Fibroblast of villous mesenchyme (primary cell): ENCODE measurements at places on chromosomes 3 and 15.

GRCh38 chr3:183099838-183100204 is 525 bp upstream of the MCCC1 start:
- no peak for DNase-seq

GRCh38 chr3:43013743-43014155 is 34.6 kb downstream of the GASK1A start:
- no peak for DNase-seq

GRCh38 chr3:150062492-150062891 is 91.8 kb upstream of the PFN2 start:
- peak; percentile 73 for DNase-seq

- no peak for DNase-seq
Measured at GRCh38 chr3:129526121-129526900, 2.1 kb upstream of the RHO start.

DNA sequence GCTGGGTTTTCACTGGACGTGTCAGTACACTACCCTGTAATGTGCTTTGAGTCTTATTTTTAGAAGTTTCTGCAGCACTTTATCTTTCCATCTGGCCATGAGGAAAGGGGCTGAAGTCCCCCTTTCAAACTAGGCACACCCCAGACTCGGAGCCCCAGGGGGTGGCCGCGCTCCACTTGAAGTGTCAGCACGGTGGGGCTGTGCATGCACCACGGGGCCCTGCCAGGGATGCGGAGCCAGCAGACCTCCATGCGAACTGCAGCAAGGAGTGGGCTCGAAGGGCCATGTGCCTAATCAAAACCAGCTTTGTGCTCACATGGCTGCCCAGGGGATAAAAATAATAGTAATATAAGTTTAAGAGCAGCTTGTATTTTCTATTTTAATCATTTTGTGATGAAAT is 100.9 kb upstream of the HACD2 start:
- no peak for DNase-seq

DNA sequence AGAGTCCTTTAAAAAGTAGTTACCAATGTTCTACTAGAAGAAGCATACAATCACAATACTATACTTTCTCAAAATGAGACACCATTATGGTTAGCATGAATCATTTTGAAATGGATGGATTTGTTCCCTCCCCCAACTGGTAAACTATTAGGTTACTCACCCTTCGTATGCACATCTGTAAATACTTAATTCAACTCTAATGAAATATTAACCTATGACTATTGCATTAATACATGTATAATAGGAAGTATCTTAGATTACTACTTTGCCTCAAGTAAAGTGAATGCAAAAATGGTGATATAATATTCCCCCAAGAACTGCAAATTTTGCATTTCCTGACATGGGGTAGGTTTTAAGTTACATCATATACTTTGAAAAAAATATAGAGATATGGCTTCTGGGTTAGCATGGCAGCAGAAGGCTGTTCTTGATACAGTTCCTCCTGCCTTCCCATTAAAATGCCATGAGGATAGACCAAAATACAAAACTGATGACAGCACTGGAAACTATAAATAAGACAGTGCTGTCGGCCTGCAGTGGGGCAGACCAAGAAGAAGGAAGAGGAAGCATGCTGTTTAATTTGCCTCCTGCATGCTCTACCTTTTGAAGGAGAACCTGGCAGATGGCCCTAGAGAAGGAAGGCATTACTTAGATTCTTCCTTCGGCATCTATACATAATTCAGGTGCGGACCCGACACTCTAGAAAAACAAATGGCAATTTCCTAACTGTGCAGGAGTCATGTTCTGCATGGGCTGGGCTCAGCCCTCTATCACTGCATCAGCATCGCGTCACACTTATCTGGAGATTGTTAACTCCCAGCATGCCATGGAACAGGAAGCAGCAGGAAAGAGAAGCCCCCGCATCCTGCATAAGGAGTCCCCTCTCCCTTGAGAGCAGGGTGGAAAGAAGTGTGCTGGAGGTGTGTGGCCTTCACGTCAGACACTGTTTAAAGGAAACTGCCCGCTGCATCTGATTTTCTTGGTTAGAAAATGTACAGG is 41.8 kb upstream of the NEO1 start:
- DNase-seq, result no peak

DNA sequence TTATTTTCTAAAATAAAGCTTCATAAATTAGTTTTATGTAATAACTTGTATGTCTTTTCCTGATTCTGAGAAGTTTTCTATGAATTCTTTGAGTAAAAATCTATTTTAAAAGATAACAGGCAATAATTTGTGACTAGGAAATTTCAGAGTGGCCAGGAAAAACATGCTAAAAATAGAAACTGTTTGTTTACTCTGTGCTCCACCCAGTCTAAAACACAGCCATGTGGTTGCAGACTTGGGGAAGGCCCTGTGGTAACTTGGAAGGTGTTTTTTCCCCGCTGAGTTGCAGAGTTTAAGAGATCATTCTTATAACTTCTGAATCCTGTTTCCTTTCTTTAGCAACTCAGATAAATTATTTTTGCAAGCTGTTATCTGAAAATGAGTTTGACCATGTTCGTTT is 21.9 kb downstream of the PLCL2 start:
- DNase-seq, result peak; percentile 34

GRCh38 chr15:95290176-95290974 is 1040.1 kb upstream of the NR2F2 start:
- no peak for DNase-seq

DNA sequence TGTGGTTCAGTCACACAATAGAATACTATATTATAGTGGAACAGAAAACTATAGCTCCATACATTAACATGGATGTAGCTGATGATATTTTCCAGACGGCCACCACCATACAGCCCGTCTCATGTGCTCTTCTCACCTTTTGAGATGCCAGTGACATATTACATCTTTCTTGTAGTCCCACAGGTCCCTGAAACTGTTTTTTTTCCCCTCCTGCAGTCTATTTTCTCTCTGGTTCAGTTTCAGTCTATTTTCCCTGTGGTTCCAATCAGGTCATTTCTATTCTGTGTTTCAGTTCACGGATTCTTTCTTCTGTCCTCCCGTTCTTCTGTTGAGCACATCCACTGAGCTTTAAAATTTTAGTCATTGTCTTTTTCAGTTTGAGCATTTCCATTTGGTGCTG is 72.2 kb downstream of the PPCDC start:
- no peak for DNase-seq

DNA sequence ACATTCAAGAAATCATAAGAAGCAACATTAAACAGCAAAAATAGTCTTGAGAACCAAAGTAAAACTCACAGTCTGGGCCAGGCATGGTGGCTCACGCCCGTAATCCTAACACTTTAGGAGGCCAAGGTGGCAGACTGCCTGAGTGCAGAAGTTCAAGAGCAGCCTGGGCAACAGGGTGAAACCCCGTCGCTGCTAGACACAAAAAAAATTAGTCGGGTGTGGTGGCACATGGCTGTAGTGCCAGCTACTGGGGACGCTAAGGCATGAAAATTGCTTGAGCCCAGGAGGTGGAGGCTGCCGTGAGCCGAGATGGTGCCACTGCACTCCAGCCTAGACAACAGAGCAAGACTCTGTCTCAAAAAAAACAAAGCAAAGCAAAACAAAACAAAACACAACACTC is 117.7 kb upstream of the GOLGA6L6 start:
- DNase-seq, result no peak

DNA sequence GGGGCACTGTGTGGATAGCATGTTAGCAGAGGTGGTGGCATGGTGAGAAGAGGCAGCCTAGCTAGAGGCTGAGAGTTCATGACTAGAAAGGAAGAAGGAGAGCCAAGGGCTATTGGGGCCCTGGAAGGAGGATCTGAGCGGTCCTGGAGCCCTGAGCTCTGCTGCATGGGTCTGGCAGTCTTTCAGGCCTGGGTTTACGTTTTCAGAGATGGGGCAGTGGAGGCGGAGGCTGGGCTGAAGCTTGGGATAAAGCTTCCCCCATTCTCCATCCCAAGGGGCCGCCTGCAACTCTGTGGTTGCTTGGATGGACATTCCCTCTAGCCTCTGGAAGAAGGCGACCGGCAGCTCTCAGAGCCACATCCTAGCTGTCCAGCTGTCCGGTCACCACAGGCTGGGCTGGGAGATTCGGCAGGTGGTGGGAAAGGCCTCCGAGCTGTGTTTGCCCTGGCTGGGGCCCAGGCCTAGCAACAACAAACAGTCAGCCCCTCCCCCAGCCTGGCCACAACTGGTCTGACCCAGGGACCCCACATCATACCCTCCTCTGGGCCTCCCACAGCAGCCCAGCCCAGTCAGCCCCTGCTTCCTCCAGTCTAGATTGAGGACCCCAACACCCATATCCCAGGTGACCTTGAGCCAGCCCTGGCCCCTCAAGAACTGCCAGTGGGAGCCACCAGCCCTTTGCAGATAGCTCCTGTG is 1.8 kb upstream of the SLC38A3 start:
- DNase-seq, result no peak

DNA sequence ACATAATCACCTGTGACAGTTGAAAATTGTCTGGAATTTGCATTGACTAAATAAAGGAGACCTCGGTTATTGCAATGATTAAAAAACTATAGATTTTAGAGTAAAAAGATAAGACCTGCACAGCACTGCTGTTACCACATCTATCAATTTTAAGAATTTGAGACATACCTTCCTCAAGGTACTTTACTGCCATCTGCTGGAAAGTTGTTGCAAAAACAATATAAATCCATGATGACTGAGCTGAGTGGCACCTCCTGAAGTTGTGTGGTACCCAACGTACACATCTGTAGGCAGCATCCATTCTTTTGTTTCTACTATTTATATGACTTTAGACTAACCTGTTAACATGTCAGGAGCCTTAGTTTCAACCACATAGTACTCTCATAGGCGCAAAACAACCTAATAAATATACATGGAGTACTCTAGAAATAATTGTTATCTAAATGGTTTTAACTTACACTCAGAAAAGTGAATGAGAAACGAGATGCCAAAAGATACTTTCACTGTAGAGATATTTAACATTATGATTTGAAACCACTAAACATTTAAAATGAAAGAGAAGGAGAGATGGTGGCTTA is 106.7 kb downstream of the GHSR start:
- DNase-seq, result peak; percentile 74

- DNase-seq, result no peak
Measured at GRCh38 chr15:95898761-95899160, 431.7 kb upstream of the NR2F2 start.

DNA sequence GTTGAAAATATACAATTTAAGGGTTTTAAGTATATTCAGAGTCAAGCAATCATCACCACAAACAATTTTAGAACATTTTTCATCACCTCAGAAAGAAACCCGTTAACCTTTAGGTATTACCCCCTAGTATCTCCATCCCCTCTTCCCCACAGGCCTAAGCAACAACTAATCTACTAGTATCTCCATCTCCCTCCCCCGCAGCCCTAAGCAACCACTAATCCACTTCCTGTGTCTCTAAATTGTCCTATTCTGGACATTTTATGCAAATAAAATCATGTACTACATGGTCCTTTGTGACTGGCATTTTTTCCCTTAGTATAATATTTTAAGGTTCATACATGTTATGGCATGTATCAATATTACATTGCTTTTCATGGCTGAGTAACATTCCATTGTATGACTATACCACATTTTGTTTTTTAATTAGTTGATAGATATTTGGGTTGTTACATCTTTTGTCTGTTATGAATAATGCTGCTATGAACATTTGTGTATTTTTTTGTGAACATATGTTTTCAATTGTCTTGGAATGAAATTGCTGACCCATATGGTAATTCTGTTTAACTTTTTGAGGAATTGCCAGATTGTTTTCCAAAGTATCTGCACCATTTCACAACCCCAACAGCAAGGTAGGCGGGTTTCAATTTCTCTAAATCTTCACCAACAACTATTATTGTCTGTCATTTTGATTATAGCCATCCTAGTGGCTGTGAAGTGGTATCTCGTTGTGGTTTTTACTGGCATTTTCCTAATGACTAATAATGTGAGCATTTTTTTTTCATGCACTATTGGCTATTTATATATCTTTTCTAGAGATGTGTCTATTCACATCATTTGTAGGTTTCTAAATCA is 215.6 kb upstream of the CD96 start:
- peak; percentile 79 for DNase-seq

DNA sequence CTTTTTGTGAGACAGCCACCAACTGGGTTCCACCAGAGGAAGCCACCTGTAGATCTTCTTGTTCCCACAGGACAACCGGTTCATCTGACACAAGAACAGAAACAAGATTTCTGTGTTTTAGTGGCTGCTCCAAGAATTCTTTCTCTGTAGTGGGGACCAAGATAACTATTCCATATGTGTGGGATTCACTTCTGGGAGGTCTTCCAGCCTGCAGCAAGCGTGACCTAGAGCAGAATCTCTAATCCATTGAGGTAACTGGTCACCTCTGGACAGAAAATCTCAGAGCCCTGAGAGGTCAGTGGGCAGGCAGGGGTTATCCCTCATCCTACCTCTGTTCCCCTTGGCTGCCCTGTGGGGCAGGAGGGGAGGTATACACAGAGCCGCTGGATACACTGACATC is 311.3 kb downstream of the NTRK3 start:
- DNase-seq, result no peak

DNA sequence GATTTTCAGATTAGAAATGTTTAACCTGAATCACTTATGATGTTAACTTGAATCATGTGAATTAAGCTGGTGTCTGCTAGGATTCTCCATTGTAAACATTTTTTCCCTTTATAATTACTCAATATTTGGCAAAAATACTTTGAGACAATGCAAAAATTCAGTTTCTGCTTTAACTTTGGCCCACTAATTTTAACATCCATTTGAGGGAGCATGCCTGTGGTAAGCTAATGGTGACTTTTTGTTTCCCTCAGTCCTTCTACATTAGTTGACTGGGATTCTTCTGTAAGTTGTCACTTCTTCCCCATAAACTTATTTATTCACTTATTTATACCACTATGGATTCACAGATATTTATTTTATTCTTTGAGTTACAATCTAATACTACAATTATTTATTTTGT is 59.3 kb downstream of the PIK3R4 start:
- DNase-seq, result peak; percentile 6

- peak; percentile 45 for DNase-seq
Measured at GRCh38 chr3:159252274-159252673, 450.4 kb downstream of the MFSD1 start.

DNA sequence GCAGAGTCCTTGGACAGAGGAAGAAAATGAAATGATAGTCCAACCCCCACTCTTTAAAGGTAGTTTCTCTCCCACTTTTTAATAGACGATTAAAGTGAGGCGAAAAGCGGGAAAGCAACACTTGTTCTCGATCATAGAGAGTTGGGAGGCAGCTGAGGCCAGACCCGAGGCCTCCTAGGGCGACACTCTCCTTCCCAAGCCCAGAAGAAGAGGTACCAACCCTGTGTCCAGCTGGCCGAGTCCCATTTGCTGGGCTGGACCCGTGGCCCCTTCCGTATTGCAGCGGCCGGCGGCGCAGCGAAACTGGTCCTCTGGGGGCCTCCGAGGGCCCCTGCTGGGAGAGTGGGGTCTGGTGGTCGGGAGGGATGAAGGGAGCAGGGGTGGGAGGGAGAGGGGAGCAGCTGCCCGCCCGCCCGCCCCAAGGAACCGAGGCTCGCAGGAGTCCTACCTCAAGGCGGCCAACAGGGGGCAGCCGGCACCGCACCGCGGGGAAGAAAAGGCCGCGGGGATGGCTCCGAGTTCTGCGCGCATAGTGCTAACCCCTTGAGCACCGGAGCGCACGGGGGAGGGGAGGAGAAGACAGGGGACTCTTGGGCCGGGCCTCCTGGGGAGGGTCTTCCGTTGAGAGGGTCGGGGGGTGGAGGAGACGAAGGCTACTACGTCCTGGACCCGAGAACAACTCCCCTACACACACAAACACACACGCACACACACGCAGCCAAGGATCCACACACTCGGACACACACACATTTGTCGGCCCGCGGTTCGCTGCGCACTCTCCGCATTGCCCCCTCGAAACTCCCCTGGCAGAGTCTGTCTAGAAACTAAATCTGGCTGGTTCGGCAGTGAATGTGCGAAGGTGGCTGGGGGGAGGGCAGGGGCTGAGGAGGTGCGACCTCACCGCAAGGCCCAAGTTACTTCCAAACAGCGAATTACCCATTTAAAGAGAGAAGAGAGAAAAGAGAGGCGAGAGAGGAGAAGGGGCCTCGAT is 2.0 kb downstream of the WNT5A start:
- DNase-seq, result peak; percentile 90
